ENCODE measurements at places on chromosomes 6 and 20. TPM values are rescaled to one million over a fixed set of nuclear protein-coding genes. Genes with fewer than 3 reads are reported as not detected.

GRCh38 chr6:150478656-150479545 lies 110.1 kb downstream of the IYD start:
- no peak for DNase-seq

Gene OR2H2
- total RNA-seq: not detected

Gene TP53TG5
- not detected for total RNA-seq

Gene STAU1
- total RNA-seq: 73.4 TPM

GRCh38 chr6:130494729-130495128 lies 128.9 kb downstream of the TMEM200A start:
- DNase-seq: no peak

Gene EGFL8
- total RNA-seq: 27.1 TPM

GRCh38 chr20:1866834-1867233 lies 28.4 kb upstream of the SIRPA start:
- DNase-seq: no peak

- DNase-seq: no peak
These were observed at the start of gene THBS2 for GRCh38 chr6:169253337-169254238. Gene THBS2, minus strand, starts transcription at chr6:169253846. Its CDS starts 3,062 bp downstream, at chr6:169250784.

GRCh38 chr6:97049253-97050011 lies 124.9 kb downstream of the KLHL32 start:
- DNase-seq: no peak

Gene MAD2L1BP
- total RNA-seq: 33.3 TPM

Gene PRSS16
- total RNA-seq: 28.9 TPM

DNA sequence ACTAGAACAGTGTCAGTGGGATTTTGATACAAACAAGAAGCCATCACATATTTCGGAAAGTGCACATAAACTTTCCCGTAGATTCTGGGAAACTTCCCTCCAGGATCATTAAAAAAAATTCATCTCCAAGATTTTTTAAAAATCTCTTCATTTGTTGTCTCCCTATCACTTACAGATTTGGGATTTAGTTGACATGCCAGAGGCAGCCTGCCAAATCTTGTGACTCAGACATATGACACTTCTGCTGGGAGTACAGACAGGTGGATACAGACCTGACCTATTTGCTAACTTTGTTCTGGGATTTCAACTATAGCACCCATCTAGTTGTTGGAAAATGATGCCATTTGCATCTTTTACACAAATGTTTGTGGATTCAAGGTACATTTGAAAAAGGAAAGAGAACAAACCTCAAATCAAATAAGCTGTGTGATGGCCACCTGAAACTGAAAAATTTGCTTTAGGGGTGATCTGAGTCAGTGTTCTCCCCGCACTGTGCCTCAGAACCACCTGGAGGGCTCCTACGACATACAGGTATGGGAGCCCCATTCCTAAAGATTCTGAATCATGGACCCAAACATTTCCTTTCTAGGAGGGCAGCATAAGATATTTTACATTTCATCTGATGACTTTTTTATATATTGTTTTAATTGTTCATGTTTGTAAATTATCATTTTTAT lies 21.9 kb upstream of the CD2AP start:
- DNase-seq: no peak
